CD4-positive, alpha-beta memory T cell (primary cell): ENCODE measurements at places on chromosomes 2 and 18. TPM values are rescaled to one million over a fixed set of nuclear protein-coding genes. Genes with fewer than 3 reads are reported as not detected.

Gene CD8A
- total RNA-seq: 0.91 TPM

Gene CRACDL
- 1.1 TPM for total RNA-seq

DNA sequence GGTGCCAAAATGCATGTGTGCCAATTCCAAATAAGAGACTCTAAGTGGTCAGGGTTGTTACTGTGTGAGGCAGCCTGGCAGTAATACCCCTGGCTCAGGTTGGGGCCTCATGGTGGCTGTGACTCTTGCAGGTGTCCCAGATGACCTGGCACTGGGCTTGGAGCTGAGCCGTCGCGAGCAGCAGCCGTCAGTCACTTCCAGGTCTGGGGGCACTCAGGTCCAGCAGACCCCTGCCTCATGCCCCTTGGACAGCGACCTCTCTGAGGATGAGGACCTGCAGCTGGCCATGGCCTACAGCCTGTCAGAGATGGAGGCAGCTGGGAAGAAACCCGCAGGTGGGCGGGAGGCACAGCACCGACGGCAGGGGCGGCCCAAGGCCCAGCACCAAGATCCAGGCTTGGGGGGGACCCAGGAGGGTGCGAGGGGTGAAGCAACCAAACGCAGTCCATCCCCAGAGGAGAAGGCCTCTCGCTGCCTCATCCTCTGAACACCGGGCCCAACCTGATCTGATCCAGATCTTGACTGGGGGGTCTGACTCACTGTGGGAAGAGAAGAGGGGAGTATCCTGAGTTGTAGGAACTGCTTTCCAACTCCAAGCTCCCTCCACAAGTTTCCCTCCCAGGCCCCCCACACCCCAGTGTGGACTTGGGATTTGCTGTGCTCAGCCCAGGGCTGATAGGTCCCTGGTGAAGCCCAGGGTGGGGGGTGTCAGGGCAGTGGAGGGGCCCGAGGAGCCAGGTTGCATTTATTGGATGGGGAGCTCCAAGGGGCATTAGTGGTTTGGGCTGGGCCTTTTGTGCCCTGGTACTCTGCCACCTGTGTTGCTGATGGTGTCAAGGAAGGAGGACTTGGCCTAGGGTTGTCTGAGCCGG, 5.6 kb downstream of the DNAJB2 start:
- H3K27me3 ChIP-seq: no peaks in the 10 kb centered on the region
- H3K4me1 ChIP-seq: peaks cover 19% of the 10 kb centered on the region
- peaks cover 53% of the 10 kb centered on the region for H3K36me3 ChIP-seq
- H3K27ac ChIP-seq: no peak overlapping the region
- no peak for DNase-seq

GRCh38 chr2:51027968-51028367, 4.0 kb downstream of the NRXN1 start:
- DNase-seq: no peak
- no peak overlapping the region for H3K27ac ChIP-seq
- H3K4me3 ChIP-seq: no peak overlapping the region
- no peaks in the 10 kb centered on the region for H3K36me3 ChIP-seq
- H3K27me3 ChIP-seq: no peaks in the 10 kb centered on the region
- no peaks in the 10 kb centered on the region for H3K4me1 ChIP-seq

DNA sequence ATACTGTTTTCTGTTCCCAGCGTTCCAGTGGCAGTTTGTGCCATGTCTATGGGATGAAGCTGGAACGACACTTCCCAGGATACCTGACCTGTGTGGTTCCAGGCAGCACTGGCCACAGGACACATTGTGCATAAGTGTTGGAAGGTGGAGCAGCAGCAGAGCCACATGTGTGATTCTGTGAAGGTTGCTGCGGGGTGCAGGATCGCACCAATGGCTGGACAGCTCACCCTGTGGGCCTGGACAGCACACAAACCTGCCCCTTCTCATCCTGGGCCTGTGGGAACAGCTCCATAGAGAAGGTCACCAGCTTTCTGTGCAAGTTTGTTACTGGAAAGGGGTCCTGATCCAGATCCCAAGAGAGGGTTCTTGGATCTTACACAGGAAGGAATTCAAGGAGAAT, 252.2 kb upstream of the RAB6C start:
- no peak overlapping the region for H3K4me3 ChIP-seq
- H3K4me1 ChIP-seq: no peaks in the 10 kb centered on the region
- no peak overlapping the region for H3K27ac ChIP-seq
- H3K27me3 ChIP-seq: no peaks in the 10 kb centered on the region
- no peak for DNase-seq
- no peaks in the 10 kb centered on the region for H3K36me3 ChIP-seq
